ENCODE measurements at places on chromosomes 3 and 15. TPM values are rescaled to one million over a fixed set of nuclear protein-coding genes. Genes with fewer than 3 reads are reported as not detected.

MORF4L1 gene
- 633 TPM for total RNA-seq

C2CD4B gene
- not detected for total RNA-seq

CFAP44 gene
- total RNA-seq, result 3.1 TPM

GASK1A gene
- total RNA-seq, result 10.3 TPM
